ENCODE measurements at places on chromosomes 4 and X. TPM values are rescaled to one million over a fixed set of nuclear protein-coding genes. Genes with fewer than 3 reads are reported as not detected.
A peak's percentile ranks its signal among the peaks of the same experiment; 100 is the strongest.

Gene POU4F2
- not detected for total RNA-seq

- DNase-seq, result no peak
Measured at GRCh38 chr4:164779080-164779479, 25.1 kb downstream of the SMIM31 start.

DNA sequence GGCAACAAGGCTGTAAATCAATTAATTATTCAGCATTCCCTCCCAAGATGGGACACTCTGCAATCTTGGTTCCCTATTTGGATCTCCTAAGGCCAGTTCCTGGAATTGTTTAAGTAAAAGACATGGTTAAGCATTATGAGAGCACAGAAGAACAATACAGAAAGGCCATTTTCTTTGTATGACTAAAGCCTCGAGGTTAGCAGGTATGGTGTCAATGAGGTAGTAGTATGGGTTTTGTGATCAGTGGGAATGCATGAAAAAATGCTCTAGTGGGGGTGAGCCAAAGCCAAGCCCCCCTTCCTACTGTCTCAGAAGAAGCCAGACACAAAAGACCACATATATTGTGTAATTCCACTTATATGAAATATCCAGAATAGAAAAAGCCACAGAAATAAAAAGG, 61.7 kb upstream of the S100G start:
- DNase-seq, result peak; percentile 23

GRCh38 chr4:84726356-84726755, 143.4 kb downstream of the CDS1 start:
- DNase-seq, result no peak
